AML-193 (cell line): ENCODE measurements at places on chromosomes 3 and 15.

DNA sequence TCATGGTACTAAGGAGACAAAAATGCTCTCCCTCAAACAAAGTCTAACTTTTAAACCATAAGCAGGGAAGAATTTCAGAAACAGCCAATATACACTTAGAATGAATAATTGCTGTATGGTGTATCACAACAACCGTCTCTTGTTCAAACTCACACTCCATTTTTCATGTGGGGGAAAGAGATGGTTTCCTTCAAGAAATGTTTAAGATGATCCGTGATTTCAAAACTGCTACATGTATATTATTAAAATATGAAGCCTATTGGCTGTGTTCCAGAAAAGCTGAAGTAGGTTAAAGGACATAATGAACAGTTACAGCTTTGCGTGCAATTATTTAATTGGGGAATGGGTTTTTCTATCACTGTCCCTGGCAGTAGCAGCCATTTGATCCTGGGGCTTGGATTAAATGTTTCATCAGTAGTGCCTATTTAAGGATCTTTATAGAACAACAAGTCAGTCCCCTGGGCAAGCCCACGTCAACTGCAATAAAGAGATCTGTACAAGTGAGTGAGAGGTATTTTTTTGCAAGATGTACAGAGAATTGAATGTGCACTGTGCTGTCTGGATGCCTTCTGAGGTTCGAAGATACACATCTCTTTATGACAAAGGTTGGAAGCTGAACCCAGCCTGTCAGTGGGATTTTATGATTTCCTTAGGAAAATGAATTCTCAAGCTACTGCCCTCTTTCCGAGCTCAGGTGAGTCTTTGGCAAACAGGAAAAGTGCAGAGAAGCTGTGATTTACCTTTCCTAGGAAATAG is 337.2 kb upstream of the RARB start:
- DNase-seq, result no peak

DNA sequence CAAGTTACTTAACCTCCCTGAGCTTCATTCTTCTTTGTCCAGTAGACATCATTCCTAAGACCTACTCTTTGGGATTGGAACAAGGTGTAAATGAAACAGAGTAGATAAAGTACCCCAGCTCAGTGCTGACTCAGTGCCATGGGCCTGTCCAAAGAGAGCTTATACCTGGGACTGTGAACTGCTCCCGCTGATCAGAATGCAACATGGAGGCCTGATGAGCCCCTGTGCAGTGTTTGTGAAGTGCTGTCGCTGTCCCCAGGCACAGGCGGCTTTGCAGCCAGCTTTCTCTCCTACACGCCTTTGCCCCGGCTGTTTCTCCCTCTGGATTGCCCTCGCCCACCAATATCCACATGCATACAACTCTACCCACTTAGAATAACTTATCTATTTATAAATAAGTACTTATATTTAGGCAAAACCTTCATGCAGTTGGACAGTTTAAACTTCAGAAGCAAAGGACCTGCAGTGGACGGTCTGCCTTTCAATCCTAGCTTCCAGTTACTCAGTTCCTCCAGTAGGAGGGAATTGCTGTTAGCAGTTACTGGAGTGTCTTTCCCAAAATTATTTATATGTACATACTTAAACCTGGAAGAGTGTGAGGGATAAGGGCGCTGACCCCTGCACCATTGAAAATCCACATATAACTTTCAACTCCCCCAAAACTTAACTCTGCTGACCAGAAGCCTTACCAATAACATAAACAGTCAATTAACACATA is 80.0 kb downstream of the CORO2B start:
- DNase-seq, result no peak

- no peak for DNase-seq
Measured at GRCh38 chr3:179421500-179421899, 29.8 kb downstream of the GNB4 start.

DNA sequence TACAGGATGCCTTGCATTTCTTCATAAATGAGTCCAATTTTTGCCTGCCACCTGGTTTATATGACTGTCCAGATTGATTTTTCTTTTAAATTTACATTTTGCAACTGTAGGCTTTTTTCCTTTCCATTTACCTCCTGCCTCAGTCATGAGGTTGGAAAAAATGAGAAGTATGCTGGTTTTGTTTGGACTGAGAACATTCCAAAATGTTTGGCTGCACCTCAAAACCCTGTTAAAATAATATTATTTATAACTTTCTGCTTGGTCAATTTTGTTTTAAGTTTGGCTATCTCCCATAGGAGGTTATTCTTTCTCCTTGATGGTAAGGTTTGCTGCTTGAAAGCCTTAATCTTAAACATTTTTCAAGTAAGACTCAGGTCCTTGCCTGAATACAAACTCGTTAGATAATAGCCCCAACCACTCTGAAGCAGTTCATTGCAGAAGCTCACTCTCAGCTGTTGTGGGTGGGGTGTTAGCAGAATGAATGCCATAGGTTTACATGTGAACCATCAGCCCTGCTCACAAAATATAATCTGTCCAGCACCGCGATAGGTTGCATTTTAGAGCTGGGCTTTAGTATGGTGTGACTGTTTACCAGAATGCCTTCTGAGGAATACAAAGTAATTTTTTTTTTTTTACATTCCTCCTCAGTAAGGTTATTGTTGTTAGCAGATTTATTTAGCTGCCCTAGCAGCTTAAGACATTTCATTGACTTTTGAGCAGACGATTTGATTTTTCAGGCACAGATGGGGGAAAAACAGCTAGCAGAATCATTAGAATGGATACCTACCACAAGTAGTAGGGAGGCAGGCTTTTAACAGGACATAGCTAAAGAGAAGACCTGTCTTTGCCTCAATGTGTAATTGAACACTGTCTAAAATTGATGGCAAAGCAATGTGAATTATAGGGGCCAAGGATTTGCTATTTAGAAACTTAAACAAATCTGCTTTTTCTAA is 630.8 kb upstream of the KCNMB2 start:
- DNase-seq, result no peak
